CD4-positive, alpha-beta T cell treated with Interleukin-12 subunit alpha and Interleukin-12 subunit beta, for 1 hour (primary cell): ENCODE measurements at places on chromosomes 11 and 22.
A peak's percentile ranks its signal among the peaks of the same experiment; 100 is the strongest.

DNA sequence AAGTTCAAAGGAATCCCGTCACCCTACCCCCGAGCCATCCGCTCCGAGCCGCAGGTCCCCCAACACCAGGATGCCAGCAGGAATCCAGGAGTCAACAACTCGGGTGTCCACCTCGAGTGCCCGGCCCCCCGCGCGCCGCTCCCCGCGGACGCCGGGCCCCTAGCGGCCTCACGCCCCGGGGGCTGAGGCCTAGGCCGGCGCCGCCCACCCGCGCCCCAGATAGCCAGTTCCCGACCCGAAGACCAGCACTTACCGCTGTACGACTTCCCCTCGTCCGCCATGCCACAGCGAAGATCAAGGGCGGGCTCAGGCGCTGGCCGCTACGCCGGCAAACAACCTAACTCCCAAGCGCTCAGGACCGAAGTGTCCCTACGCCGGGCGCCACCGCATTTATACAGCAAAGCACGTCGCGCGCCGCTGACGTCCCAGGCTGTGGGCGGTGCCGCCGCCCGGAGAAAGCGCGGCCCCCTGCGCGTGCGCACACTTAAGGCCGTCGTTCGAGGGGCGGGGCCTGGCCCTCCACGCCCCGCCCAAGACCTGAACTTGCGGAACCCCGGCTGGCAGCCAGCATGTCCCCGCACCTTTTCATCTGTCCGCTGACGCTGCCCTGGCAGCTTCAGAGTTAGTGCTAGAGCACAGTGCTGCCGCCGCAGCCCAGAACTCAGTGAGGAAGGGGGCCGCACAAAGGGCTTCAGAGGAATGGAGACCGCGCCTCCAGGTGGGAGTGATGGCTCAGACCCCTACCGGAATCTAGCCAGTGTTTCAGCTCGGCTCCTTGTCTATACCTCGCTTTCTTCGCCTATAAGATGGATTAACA is at the start of gene NXF1:
Gene NXF1 (minus strand): TSS at position 365 of the 817 bp plus-strand sequence. CDS start 84 bp downstream, at position 281.
- peak; percentile 97 for DNase-seq

DNA sequence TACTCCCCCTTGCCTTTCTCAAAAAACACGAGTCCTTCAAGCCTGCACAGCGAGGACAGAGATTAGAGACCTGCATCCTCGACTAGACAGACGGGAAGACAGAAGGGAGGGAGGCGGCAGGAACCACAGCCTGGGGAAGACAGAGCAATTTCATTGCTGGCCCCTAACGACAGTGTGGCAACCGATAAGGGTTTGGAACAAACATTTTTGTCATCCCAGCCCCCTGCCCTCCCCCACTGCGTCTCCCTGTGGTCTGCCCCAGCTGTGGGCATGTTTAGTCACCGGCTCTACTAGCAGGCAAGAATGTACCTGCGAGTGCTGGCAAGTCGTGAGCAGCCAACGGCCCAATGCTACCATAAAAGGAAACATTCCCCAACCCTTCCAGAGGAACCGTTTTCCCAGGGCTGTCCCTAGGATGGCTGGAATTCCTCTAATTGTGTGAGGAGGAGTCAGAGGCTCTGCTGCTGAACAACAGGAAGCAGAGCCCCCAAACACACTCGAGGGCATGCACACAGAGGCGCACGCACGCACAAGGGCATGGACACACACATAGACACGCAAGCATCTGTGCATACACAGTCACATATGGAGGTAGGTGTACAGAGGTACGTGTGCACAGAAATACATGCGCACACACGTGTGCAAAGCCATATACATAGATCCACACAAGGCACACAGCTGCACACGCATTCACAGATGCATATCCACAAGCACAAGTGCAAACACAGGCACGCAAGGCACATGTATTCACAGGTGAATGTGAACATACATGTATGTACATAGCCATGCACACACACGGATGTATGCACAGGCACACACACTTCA is 58.3 kb downstream of the MYH9 start:
- DNase-seq: peak; percentile 73

DNA sequence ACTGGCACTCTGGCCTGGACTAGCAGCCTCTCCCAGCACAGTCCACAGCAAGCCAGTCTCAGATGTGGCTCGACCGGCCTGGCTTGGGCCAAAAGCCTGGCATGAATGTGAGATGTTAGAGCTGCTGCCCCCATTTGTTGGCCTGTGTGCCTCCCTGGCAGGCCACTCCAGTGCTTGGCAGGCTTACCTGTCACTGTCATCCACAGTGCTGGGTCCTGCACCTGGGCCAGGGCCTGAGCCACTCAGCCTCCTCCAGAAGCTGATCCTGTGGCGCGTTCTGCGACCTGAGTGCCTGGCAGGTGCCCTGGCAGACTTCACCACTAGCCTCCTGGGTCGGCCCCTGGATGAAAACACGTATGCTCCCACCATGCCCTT is 36.1 kb downstream of the RRP8 start:
- DNase-seq: no peak

GRCh38 chr11:121766991-121767390 is 314.2 kb upstream of the SORL1-AS1 start:
- DNase-seq: no peak

DNA sequence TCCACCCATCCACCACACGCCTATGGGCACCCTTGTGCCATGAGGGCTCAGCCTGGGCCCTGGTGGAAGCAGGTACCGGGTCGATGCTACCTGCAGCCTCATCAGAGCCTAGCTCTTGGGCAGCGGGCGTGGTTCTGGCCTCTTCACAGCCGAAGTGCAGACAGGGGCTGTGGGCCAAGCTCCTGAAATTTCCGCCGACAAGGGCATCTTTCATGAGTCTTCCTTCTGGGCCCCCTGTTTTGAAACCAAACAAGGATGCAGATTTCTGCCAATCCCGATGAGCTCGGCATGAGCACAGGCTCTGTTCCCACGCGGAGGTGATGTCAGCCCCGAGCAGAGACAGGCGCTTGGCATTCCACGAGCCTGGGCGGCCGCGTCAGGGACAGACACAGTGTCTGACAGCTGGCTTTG is 22.6 kb upstream of the MGAT3 start:
- no peak for DNase-seq

DNA sequence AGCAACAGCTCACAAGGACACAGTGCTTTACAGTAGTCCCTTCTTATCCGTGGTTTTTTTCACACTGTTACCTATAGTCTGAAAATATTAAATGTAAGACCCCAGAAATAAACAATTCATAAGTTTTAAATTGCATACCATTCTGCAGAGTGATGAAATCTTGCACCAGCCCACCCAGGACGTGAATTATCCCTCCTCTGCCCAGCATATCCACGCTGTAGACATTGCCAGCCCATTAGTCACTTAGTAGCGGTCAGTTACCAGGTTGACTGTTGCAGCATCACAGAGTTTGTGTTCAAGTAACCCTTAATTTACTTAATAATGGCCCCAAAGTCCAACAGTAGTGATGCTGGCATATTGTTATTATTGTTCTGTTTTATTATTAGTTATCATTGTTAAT is 3.6 kb downstream of the CLTCL1 start:
- no peak for DNase-seq

- DNase-seq: no peak
Measured at GRCh38 chr11:69658626-69659450, 16.3 kb downstream of the LTO1 start.

GRCh38 chr22:36982136-36982535 is 37.1 kb downstream of the TST start:
- no peak for DNase-seq

- no peak for DNase-seq
Measured at GRCh38 chr11:14642453-14642852, 1.2 kb upstream of the PDE3B start.

GRCh38 chr11:59510941-59511589 is at the start of gene OR4D9:
OR4D9 (plus strand) TSS chr11:59511539; CDS start chr11:59514913, 3,374 bp downstream.
- no peak for DNase-seq

GRCh38 chr11:65479184-65480145 is 19.4 kb upstream of the MALAT1 start:
- no peak for DNase-seq

DNA sequence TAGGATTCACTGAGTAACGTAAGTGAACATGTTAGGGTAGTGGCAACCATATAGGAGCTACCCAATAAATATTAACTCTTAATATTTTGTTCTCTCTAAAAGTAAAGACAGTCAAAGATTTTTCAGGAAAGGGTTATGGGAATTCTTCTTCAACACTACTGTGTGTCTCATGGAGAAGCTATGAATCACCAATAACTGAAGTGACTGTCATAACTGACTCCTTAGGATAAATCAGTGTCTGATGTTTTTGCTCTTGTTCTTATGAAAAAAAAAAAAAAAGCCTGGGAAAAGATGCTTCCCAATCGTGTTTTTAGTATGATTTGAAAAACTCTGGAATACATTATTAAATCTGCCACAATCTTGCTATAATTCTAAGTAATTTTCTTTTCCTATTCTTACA is 111.2 kb upstream of the CEP126 start:
- DNase-seq: no peak

GRCh38 chr11:9280655-9281301 is 15.6 kb upstream of the DENND5A start:
- DNase-seq: peak; percentile 66

DNA sequence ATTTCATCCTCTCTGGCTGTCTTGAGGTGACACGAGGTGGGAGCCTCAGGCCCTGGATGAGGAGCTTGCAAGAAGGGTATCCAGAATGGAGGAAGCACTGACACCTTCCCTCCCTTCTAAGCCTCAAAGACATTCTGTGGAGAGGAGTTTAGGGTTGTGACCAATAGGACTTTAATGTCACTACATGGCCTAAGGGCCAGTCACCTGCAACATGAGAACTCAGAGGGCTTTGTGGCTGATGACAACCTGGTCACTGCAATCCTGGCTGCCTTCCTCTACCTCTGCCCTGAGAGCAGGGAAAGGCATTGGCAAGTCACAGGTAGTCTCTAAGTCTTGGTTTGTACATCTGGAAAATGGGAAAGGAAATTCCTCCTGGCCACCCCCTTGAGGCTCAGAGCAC is 33.7 kb downstream of the PISD start:
- no peak for DNase-seq

GRCh38 chr11:20671856-20672546 is 2.6 kb downstream of the NELL1 start:
- no peak for DNase-seq

GRCh38 chr22:27639248-27640086 is 162.1 kb downstream of the MN1 start:
- DNase-seq: no peak

DNA sequence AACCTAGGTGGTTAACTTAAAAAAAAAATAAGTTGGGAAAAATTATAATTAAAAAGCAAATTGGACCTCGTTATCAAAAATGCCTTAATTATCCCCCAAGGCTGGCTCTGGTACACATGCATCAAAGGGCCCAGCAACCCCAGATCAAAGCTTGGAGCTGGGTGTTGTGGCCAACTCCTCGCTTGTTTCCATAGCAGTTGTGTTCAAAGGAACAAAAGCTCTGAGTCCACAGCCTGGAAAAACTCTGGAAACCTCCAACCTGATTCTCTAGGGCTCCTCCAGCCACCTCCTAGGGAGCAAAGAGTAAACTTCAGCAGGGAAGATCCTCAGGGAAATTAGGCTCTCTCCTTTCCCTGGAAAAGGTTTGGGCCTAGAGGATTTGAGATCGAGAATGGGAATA is 149.4 kb downstream of the NXPE2 start:
- no peak for DNase-seq

GRCh38 chr11:92658733-92659132 is 310.7 kb upstream of the MTNR1B start:
- no peak for DNase-seq

DNA sequence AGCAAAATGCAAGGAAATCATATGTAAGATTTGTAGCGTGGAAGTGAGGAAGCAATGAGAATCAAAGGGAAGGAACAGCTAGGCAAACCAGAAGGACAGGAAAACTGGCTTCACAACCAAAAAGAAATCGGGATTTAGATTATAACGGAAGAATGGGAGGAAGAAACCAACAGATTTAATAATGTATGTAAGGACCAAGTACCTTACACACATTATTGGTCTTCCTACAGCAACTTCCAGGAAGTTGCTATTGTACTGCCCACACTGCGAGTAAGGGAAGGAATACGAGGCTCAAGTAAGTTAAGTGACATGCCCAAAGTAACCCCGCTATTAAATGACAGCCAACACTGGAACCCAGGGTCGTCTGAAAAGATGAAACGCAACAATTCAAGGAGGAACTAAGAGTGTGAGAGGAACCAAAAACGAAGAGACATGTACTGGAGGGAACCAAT is 473 bp downstream of the TXN2 start:
- DNase-seq: no peak

DNA sequence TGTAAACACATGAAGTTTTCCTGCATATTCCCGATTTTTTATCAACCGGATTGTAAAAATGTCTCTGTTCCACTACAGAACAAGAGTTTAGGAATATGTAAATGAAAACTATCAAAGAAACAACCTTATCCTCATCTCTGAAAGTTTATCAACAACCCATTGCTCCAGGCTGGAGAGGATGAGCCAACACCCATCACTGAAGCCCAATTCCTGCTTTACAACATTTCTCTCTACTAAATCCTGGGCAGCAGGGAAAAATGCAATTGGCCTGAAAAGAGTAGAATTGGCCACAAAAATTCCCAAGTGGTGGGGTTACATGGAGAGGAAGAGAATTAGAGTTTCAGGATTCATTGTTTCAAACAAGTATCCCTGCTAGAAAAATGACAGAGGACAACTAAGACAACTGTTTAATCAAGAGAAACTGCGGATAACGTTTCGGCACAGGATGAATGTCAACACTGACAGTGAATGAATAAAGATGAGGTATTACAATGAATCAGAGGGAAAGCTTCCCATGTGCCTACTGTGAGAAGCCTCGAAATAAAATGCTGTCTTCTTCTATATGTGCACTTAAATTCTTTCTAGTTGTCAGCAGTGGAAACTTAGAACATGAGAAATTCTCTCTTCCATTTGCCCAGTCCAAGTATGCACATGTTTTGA is 317.3 kb upstream of the ANO3 start:
- no peak for DNase-seq

DNA sequence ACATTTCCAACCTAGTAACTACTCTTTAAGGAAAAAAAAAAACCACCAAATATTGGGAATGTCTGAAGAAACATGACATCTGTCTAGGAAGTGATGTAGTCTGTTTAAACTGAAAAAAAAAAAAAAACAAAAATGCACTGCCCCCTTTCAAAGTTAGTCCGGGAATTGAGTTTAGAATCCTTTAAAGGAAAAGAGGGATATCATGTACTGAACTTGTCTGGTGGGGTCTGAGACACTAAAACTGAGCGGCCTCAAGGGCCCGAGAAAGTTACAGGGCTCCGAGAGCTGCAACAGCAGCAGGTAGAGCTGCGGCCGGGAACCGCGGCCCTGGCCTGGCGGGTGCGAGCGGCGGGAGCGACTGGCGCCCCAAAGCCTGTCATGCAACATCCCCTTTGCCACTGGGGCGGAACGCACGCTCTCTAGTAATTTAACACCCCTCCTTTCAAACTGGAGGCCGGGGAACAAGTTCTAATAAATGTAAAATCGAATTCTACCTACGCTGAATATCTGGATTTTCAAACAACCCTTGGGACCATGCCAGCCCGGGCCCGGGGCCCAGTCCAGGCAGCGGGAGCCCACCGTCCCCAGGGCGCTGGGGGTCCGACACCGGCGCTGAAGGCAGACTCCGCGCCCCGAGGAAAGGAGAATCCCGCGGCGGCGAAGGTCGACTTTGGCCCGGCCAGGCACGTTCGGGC is 736 bp downstream of the RDX start:
- DNase-seq: peak; percentile 51

- no peak for DNase-seq
Measured at GRCh38 chr11:96259134-96259830, 83.7 kb downstream of the MAML2 start.
